Epithelial cell of proximal tubule (primary cell): ENCODE measurements at places on chromosomes 11 and 22. TPM values are rescaled to one million over a fixed set of nuclear protein-coding genes. Genes with fewer than 3 reads are reported as not detected.

GRCh38 chr11:124402326-124402922 is 3.6 kb upstream of the OR8B3 start:
- peak; percentile 18 for DNase-seq

DNA sequence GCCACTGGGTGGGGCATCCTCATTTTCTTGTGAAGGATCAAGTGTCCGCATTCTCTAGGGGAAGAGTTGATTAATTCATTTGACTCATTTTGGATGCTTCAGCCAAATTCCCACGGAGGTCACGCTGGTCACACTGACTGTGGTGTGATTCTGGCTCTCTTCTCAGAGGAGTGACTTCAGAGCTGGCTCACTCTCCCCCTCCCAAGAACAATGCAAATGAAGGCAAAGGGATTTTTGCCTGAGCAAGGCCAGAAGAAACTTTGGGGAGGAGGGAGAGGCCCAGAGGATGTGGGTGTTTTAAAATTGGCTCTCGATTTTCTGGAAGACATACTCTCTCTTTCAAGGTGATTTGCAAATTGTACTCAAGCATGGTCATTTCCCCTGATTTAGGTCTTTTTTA is 51.1 kb upstream of the LMO2 start:
- peak; percentile 35 for DNase-seq

The BEST1 gene
- total RNA-seq, result 0.12 TPM in 1 of 2 replicates, not detected in the other

- no peak for DNase-seq
Measured at GRCh38 chr22:35418731-35419130, 18.8 kb downstream of the MCM5 start.

DNA sequence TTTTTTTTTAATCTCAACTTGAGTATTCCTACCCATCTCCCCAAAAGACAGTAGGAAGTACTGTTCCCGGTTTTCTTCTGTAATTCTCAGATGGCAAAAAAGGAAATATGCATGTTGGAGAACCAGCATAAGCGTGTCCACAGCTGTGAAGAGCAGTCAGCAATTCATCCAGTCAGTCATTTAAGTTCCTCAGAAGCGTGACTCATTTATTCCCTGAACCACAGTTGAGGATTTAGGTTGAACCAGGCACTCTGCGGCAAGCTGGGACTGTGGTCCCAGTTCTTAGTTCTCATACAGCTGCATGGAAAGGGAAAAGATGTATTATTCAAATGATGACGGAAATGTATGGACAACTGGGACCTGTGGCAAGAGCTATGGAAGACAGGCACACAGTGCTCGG is 61.0 kb upstream of the MYO18B start:
- DNase-seq, result no peak

DNA sequence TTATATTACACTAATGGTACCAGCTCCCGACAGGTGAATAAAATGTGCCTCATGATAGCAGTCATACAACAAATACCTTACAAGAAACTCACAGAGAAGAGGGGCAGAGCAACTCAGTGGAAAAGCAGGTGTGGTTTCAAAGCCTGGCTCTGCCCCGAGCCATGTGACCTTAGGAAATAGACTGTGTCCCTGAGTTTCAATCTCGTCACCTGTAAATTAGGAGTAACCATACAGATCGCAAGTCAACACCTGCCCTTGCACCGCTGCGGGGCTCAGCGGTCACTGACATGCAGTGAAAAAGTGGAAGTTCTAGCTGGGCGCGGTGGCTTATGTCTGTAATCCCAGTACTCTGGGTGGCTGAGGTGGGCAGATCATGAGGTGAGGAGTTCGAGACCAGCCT is 11.9 kb upstream of the MRTFA start:
- DNase-seq, result no peak

DNA sequence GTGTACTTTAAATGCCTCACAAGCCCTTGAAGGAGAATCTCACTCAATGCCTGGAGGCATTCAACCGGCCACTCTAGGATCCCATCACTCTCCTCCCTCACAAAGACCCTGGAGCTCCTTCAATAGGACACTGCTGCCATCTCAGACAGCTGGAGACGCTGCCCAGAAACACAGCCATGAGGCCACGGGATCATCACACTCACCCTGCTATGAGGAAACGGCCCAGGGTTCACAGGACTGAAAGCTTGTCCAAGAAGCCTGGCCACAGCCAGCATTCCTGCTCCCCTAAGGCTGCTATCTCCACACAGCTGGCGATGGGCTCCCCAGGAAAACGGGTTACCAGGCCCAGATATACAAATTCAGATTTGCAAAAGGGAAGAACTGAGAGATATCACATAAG is 13.2 kb downstream of the CARS1 start:
- DNase-seq, result no peak
